ENCODE measurements at places on chromosomes 2 and 18. TPM values are rescaled to one million over a fixed set of nuclear protein-coding genes. Genes with fewer than 3 reads are reported as not detected.
A peak's percentile ranks its signal among the peaks of the same experiment; 100 is the strongest.

HMSD gene
- 0.17 TPM for total RNA-seq

- no peak for DNase-seq
Observed at GRCh38 chr2:214676421-214677089, 132.9 kb downstream of the BARD1 start.

TGFBRAP1 gene
- total RNA-seq = 27.8 TPM

DNA sequence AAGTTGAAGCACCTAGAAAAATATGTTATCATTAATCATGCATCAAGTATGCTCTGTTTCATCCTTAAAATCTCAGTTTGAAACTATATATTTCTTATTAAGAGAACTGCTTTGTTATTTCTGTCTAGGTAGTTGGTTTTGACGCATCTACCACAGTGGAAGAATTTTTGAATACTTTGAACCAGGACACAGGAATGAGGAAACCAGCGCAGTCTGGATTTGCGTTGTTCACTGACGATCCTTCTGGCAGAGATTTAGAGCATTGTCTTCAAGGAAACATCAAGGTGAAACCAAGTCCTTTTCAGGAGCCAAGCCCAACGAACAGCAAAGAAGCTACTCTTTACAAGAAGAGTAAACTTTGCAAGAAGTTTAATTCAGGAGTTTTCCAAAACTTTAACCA is 30.1 kb upstream of the DYNC2LI1 start:
- peak; percentile 86 for DNase-seq

OTOS gene
- not detected for total RNA-seq

DNA sequence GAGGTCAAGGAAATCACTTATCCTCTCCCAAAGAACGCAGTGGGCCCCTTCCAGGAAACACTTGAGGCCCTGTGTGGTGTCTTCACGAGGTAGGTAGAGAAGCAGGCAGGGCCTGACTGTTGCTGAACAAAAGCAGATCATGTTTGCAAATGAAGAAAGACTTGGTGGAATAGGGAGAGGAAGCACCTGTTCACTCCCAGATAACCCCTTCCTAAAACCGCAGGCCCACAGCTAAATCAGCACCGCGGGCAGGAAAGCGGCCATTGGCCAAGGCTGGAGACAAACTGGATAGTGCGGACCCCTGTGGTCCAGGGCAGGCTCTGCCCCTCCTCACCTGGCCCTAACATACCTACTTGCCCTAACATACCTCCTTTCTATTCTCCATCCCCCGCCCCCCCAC is 64.9 kb upstream of the KLHL29 start:
- no peak for DNase-seq

GRCh38 chr2:224257156-224257555 is 144.8 kb downstream of the FAM124B start:
- no peak for DNase-seq

MYO5B gene
- 50.0 TPM for total RNA-seq

- DNase-seq = no peak
Observed at GRCh38 chr2:1739322-1739957, 4.9 kb downstream of the PXDN start.

GRCh38 chr2:30104307-30104706 is 42.5 kb upstream of the YPEL5 start:
- DNase-seq = no peak

CREG2 gene
- total RNA-seq = 0.70 TPM

- no peak for DNase-seq
Observed at GRCh38 chr2:215375467-215375830, 60.4 kb downstream of the FN1 start.
